ENCODE measurements at places on chromosomes 3 and 15.

- DNase-seq, result no peak
Measured at GRCh38 chr3:172003146-172003545, 36.2 kb upstream of the FNDC3B start.

GRCh38 chr15:81239190-81239589 is 42.5 kb downstream of the IL16 start:
- DNase-seq, result no peak

GRCh38 chr3:111751961-111752360 is 107.1 kb upstream of the PHLDB2 start:
- no peak for DNase-seq

DNA sequence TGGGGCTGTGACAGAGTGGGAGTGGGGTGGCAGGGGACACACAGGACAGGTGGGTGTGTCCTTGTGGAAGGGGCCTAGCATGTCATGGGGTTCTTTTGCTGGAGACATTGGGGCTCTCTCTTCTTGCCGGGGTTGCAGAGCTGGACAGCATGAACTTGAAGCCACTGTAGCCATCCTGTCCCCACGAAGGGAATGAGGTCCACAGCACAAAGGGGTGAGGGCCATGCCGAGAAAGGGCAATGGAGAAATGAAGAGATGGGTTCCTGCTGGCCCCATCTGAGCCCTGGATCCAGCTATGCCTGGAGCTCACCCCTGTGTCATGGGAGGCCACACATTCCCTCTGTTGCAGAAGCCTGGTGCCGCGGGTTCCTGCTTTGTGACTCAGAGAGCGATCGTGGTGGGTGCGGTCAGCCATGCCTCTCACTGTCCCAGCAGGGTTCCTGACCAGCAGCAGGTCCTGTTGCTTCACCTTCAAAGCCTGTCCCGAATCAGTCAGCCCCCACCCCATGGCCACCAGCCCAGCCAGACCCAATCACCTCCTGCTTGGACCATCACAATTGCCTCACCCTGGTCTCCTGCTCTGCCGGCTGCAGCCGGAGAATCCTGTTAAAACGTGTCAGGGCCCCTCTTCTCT is 50.0 kb downstream of the DNAJB8 start:
- DNase-seq, result peak; percentile 75

DNA sequence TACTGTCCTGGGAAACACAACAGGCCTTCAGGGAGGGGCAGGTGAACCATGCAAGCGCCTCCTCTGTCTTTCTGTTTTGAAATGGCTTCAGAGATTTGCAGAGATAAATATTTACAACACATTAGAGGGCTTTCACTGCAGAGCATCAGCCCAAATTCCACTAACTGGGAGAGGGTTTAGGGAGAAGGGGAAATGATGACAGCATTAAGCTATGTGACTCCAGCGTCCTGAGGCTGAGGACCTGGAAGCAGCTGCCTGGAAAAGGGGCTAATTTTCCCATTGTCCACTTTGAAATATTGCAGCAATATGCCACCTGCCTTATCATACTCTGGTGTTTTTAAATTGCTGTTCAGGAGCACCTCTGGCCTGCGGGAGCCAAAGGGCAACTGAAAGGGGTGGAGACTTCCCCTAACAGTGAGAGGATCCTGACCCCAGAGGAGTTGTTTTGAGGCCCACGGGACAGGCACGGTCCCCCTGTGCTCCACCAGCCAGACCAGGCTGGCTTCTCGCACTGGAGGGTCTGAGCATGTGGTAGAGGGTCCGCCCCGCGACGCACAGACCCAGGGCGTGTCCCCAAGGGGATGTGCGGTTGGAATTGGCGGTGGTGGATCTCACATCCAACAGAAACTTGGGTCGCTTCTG is 110.6 kb downstream of the XXYLT1 start:
- DNase-seq, result no peak

DNA sequence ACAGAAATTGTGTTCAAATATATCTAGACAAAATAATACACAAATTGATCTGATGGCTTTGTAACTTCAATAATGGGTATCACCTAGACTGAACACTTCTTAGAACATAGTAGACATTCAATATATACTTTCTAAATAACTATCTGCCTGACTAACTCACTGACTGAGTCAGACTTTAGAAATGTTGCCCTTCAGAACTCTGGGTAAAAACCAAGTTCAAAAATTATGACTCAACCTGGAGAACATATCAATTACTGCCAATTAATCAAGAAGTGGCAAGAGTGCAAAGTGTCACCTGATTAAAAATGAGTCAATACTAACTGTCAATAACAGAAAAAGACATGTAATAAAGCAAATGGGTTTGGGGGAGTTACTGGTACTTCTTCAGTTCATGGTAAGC is 144.6 kb upstream of the TMCO5A start:
- DNase-seq, result no peak

DNA sequence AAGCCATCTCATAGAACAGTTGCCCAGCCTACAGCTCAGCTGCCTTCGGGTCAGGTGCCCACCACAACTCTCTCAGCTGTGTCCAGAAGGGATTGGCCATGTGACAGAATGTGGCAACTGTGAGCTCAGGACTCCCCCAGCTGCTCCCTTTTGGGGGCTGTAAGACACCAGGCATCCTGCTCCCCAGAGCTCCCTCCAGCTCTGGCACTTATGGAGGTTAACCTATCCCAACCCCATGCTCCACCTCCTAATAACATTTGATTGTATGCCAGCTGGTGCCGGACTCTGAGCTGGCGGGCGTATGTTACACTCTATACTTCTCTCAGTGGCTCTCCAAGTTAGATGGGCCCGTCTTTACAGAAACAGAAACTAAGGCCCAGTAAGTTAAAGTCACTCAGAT is 222.8 kb downstream of the FAM43A start:
- no peak for DNase-seq

- DNase-seq, result no peak
Measured at GRCh38 chr15:79094611-79095021, 4.0 kb upstream of the RASGRF1 start.

GRCh38 chr15:65994832-65995231 is 125.5 kb downstream of the RAB11A start:
- DNase-seq, result no peak

DNA sequence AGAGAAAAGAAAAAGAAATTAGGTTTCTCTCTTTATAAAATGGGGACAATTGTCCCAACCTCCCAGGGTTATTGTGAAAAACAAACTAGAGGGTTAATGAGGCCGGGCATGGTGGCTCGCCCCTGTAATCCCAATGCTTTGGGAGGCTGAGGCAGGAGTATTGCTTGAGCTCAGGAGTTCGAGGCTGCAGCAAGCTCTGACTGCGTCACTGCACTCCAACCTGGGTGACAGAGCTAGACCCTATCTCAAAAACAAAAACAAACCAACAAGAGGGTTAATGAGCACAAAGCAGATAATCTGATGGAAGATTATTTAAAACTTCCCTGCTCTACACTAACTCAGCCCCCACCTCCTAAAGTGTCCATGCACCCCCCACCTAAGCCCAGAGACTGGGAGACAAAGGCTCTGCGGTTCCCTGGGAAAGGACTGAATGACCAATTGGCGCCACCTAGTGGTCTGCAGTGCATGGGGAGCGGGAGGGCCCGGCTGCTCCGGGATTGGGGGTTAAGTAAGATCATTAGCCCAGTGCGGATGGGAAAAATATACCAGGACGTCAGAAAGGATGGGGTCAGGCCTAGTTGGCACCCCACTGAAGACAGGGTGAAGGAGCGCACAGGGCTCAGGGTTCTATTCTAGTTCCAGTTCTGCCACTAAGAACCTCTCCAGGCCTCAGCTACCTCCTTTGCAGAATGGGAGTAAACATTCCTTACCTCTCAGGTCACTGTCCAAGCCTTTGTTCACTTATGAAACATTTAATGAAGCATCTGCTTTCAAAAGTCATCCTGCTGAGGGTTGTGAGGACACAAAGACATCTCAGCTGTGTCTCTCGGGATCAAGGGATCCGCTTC is 15.6 kb downstream of the PIF1 start:
- peak; percentile 18 for DNase-seq

DNA sequence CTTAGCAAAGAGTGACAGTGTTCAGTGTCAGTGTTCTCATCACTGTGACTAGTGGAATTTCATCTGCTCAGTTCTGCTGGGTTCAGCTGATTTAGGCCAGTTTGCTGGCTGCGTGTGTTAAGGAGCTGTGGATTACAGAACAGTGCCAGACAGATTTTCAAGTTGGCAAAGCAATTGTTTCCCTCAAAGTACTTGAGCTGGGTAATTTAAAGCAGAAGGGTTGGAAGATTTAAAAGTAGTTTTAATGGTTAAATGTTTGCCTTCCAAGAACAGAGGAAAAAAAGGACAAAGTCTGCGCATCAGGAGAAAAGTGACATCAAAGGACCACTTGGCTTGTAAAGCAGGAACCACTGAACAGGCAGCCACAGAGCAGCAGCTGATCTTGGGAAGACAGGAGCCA is 8.7 kb downstream of the ESYT3 start:
- no peak for DNase-seq

- no peak for DNase-seq
Measured at GRCh38 chr3:71376911-71377310, 206.6 kb downstream of the FOXP1 start.

- no peak for DNase-seq
Measured at GRCh38 chr15:88799341-88799740, 3.9 kb upstream of the ACAN start.

DNA sequence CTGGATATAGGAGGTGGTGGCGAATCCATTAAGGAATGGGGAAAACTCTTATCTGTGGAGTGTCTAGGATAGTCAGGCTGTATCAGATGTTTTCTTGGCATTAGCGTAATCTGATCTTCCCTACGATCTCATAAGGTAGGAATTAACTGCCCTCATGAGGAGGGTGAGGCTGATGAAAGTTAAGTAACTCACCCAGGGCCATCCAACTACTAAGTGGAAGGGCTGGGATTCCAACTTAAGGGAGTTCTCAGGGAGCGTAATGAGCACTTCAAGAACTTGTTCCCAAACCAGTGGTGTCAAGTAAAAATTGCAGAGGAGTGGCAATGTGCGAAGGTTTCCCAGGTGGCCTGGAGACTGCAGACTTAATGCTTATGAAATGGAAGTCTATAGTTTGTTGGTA is 55.9 kb upstream of the OSBPL11 start:
- DNase-seq, result no peak

DNA sequence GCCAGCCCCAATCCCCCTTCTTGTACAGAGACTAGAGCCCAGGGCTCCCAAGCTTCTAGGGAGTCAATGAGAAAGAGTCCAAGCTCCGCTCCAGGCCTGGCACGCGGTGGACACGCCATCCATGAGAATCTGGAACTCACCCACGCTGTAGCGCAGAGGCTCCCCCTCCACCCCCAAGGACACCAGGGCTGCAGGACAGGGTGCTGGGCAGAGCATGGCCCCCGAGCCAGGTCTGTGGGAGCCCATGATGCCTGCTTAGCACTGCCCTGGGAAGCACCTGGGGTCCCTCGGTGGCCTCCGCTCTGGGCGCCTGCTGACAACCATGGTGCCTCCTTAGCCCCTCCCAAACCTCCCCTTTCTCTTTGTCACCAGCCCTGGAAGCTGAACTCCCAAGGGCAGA is 28.5 kb downstream of the ACSBG1 start:
- no peak for DNase-seq

- DNase-seq, result no peak
Measured at GRCh38 chr15:99466701-99467337, 99.0 kb upstream of the MEF2A start.

GRCh38 chr3:34198309-34198708 is 399.9 kb downstream of the PDCD6IP start:
- no peak for DNase-seq

DNA sequence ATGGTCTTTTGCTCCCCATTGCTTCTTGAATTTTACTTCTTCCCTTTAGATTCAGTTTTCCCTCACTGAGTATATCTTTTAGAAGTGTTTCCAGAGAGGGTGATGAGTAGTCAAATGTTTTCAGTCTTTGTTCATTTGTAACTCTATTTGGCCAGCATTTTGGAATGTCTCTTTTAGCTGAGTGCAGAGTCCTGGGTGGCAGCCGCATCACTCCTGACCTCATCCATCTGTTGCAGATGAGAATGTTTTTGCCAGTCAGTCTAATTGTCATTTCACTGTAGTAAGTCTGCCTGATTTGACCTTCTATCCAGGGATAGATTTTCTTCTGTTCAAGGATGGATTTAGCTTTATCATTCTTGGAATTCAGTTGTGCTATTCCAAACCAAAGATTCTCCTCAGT is 7.3 kb downstream of the SRPRB start:
- DNase-seq, result no peak

GRCh38 chr3:12870942-12871341 is 29.6 kb upstream of the RPL32 start:
- DNase-seq, result no peak

DNA sequence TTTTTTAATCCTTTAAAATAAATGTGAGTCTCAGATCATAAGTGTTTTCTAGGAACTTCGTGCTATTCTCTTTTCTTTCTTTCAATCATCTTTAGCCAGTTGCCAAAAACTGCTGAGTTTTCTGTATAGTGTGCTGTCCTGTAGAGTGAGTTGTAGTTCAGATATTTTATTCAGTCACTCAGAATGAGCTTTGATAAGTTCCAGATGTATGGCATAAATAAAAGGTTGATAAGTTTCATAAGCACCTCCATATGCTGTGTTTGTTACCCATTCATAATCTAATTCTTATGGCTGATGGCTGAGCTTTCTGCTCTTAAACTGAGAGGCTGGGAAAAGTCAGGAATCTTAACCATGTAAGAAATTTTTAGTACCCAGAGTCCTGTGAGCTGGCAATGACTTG is 59.3 kb upstream of the COL6A6 start:
- no peak for DNase-seq

- no peak for DNase-seq
Measured at GRCh38 chr3:134496471-134497071, 10.7 kb downstream of the CEP63 start.

- no peak for DNase-seq
Measured at GRCh38 chr3:152964911-152965609, 130.1 kb downstream of the P2RY1 start.

- DNase-seq, result no peak
Measured at GRCh38 chr3:131283862-131284261, 97.7 kb upstream of the NUDT16 start.

DNA sequence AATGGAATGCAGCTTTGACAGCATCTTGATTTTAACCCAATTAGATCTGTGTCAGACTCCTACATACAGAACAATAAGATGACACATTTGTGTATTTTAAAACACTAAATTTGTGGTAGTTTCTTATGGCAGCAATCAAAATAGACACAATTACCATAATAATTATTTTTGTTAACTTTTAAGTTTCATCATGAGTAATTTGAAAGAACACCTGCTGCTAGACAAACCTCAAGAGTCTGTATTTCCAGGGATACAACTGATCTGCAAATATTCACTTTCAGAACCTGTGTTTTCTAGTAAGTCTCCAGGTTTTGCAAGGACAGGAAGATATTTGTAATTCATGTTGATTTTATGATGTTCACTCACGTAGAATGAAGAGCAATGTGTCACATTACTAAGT is 736.8 kb downstream of the DIPK2A start:
- DNase-seq, result no peak

- DNase-seq, result no peak
Measured at GRCh38 chr15:39874890-39875549, 45.0 kb downstream of the GPR176 start.

DNA sequence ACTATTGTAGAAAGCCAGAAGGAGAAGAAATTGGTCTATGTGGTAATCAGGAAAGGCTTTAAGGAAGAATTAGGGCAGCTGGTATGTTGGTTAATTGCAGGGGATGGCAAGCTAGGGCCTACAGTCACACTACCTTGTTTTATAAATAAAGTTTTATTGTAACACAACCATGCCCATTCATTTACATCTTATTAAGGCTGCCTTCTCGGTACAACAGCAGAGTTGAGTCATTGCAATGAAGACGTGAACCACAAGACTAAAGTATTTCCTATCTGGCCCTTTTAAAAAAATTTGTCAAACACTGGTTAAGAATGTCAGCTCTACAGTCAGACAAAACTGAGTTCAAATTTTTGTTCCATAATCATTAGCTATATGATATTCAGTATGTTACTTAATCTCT is 8.3 kb downstream of the SERPINI1 start:
- peak; percentile 16 for DNase-seq

Measured in GF-D8 (cell line).